ENCODE measurements at places on chromosomes 16 and 17. TPM values are rescaled to one million over a fixed set of nuclear protein-coding genes. Genes with fewer than 3 reads are reported as not detected.

GRCh38 chr17:43832168-43832975, 574 bp downstream of the MPP3 start:
- DNase-seq: no peak

GRCh38 chr17:41782142-41782541, 4.4 kb downstream of the JUP start:
- DNase-seq: no peak

DNA sequence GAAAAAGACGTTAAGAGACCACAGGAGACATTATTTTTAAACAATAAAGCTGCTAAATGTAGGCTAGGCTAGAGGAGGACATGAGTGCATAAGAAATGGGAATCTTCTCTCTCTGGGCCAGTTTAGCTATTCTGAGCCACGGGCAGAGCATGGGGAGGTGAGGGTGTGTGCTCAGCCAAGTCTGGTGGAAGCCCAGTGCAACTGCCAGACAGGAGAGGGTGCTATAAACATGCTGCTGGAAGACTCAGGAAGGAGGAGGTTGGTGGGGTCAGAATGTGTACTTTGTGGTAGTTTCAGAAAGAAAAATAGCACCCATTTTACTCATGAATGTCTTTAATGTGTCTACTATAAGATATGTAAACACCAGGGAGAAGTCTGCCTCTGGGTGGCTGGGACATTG, 5.9 kb upstream of the SDK2 start:
- peak; percentile 61 for DNase-seq

DNA sequence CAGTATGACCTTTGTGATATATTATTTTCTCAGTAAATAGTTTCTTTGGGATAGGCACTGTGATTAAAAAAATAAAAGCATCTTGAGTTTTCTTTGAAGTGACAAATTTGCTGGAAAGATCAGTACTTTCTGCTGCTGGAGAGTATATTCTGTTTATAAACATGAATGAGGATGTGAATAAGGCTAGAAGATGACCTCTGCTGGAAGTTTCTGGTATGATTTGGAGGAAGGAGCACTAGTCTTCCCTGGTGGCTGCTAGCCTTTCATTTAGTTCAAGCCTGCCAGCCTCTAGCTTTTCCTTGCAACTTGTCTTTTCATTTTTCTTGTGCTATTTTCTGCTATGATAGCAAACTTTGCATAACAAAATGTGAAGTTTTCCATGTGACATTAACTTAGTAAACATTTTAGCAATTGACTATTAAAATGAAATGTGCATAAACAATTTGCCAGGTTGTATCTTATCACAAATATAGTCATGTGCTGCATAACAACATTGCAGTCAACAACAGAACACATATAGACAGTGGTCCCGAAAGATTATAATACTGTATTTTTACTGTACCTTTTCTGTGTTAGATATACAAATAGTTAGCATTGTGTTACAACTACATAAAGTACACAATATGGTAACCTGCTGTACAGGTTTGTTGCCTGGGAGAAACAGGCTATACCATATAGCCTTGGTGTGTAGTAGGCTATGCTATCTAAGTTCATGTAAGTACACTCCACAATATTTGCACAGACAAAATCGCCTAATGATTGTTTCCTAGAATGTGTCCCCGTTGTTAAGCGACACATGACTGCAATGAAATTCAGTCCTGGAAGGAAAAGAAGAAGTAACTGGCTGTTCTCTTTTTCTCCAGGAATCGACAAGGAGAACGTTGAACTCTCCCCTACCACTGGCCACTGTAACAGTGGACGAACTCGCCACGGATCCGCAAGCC, 18.1 kb upstream of the RAB11FIP4 start:
- peak; percentile 60 for DNase-seq

GRCh38 chr17:1002771-1003555, 6.0 kb downstream of the TIMM22 start:
- no peak for DNase-seq

GRCh38 chr16:57945740-57946138, 25.2 kb downstream of the CNGB1 start:
- DNase-seq: no peak

GRCh38 chr16:88812513-88813268, 963 bp upstream of the APRT start:
- DNase-seq: peak; percentile 45

DNA sequence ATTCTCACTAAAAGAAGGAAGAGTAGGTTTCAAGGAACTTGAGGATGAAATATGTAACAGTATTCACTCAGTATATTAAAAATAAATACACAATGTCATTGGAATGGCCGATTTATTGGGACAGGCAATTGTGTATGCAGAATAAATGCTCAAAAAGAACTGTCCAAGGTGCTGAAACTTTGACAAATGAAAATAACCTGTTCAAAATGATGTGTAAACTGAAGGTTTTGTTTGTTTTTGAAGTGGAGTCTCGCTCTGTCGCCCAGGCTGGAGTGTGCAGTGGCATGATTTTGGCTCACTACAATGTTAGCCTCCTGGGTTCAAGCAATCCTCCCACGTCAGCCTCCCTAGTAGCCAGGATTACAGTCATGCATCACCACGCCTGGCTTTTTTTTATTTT, 318.7 kb upstream of the RBFOX1 start:
- DNase-seq: no peak

DNA sequence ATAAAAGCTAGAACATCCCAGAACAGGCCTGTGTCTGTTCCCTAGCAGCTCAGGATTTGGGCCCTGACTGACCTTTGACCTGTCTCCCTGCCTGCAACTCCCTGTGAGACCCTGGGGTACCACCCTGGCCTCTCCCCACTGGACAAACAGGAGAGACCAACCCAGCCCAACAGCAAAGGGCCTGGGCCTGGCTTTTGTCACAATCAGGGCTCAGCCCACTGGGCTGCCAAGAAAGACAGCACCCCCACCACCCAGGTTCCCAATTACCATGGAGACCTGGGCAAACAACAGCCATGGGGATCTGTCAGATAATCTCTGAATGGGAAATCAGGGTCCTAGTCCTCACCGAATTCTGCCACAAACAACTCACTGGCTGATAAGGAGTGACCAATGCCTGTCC, 11.1 kb downstream of the PLLP start:
- no peak for DNase-seq

GRCh38 chr16:16027728-16028310, 78.4 kb downstream of the ABCC1 start:
- no peak for DNase-seq

- DNase-seq: no peak
These were observed 54.0 kb downstream of the DYNLRB2 start for GRCh38 chr16:80594756-80595155.

GRCh38 chr17:13749891-13750235, 148.1 kb upstream of the HS3ST3A1 start:
- DNase-seq: no peak

- DNase-seq: no peak
These were observed 4.5 kb upstream of the CCL14 start for GRCh38 chr17:35991075-35991474.

- DNase-seq: peak; percentile 21
These were observed 13.0 kb downstream of the CBX4 start for GRCh38 chr17:79826204-79826680.

DNA sequence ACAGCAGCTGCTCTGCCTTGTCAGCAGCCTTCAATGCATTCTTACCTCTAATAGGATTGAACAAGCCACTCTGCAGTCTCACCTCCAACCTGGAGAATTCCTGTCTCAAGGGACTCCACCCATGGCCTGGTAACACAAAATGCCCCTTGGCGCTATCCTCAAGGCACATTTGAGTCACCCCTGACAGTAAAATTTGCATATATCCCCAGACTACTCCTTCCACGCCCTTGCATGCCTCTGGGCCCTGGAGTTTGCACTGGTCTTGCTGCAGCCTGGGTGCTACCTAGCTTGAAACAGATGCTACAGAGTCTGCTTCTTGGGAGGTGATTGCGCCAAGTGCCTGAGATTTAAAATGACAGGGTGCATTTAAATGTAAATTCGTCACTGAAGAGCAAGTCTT, 391.4 kb upstream of the MAF start:
- DNase-seq: no peak

GRCh38 chr17:77526728-77527350, 386.1 kb downstream of the SEC14L1 start:
- no peak for DNase-seq

GRCh38 chr17:36602030-36602748, 806 bp downstream of the MRM1 start:
- peak; percentile 34 for DNase-seq

- DNase-seq: no peak
These were observed 27.0 kb upstream of the RPTOR start for GRCh38 chr17:80517641-80518040.

GRCh38 chr16:275041-275641, 603 bp downstream of the RGS11 start:
- no peak for DNase-seq

DNA sequence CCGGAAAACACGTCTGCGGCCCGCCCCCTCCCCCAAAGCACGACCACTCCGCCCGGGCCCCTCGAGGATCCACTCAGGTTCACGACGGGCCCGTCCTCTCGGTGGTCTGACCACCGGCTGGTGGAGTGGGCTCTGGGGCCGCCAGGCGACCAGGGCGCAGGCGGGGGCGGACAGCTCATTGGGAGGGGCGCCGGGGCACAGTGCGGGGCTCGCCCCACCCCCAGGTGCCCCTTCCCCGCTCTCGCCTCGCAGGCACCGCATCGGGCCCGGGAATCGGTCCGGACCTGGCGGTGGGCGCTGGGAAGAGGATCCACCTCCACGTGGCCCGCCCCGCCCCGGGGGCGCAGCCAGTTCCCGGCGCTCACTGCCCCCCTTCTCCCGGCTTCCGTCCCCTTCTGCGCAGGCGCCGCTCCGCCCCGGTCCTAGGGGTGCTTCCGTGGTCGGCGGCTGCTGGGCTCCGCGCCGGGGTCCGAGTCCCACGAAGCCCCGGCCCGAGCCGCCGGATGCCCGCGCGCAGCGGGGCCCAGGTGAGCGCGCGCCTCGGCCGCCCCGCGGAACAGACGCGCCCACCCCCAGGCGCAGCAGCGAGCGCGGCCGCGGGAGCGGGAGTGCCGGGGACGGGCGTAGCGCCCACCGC, at the start of gene MPG:
Gene MPG (plus strand): TSS at position 419 of the 637 bp plus-strand sequence. CDS start 85 bp downstream, at position 504.
- DNase-seq: peak; percentile 87

- no peak for DNase-seq
These were observed 4.6 kb downstream of the PCYT2 start for GRCh38 chr17:81906476-81907218.

GRCh38 chr17:81237591-81238489, 1.0 kb downstream of the TEPSIN start:
- DNase-seq: no peak

DNA sequence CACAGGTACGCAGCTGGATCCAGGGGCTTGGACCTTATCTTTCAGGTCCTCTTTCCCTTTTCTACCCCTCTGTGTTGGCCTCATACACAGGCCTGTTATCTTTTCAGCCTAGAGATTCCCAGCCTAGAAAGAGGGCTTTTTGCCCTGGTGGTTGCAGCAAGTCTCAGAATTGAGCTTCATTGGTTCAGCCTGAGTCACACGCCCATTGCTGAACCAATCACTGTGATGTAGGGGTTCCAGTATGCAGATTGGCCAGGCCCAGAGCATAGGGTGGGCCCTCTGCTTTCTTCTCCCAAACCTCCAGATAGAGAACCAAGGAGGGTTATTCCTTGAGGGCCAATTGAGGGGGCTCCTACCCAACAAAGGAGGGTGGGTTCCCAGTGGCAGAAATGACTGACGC, 32.8 kb downstream of the GPT2 start:
- no peak for DNase-seq

DNA sequence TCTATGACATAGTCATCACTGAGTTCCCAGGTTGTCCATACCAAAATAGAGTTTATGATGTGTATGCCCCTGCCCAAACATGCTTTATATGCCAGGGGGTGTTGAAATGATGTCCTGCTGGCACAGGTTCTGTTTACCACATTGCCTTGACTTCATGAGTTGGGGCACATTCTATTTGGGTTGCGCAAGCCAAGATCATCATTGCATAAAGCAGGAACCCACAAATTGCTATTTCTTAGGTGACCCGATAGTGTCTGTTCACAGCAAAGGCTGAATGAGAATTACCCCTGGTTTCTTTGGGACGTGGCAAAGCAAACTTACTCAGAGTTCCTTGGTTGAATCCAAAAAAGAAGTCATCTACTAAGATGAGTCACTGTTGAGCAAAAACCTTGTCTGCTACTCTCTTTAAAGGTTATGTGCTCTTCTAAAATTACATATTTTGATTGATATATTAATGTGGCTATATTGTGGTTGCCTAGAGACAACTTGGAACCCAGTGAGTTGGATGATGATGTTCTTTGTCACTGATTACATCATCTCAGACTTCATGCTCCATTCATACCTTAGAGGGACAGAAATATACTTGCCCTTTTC, 912.6 kb upstream of the SOX9 start:
- no peak for DNase-seq

- DNase-seq: no peak
These were observed 212.3 kb downstream of the ZNF423 start for GRCh38 chr16:49643429-49644144.

GRCh38 chr16:49485663-49486062, 112.1 kb downstream of the C16orf78 start:
- DNase-seq: no peak

DNA sequence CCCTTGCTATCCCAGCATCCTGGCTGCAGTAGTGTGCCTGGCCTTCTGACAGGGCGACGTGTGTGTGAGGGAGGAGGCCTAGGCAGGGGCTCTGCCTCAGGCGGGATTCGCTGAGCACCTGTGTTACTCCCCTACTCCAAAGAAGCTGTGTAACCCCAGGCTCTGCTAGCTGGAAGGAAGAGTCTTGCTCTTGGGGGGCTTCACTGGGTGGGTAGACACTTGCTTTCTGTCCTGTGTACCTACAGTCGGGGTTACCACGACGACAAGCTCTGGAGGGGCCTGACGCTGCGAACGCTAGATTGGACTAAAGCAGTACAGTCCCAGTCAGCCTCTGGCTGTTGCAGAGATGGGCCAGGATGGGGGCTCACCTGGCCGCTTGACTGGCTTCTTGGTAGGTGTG, 9.5 kb downstream of the EXOC7 start:
- DNase-seq: no peak

The KCNJ12 gene
- not detected for total RNA-seq

The LAT gene
- 270 TPM for total RNA-seq

The NPB gene
- total RNA-seq: 0.55 TPM

The CACNG5 gene
- total RNA-seq: not detected

The TSPAN10 gene
- 1.2 TPM for total RNA-seq

The FNDC8 gene
- not detected for total RNA-seq

The HOXB13 gene
- total RNA-seq: not detected

The ST6GALNAC2 gene
- not detected for total RNA-seq

The P2RX1 gene
- 1.1 TPM for total RNA-seq

The KRTAP4-3 gene
- total RNA-seq: not detected

The TOP2A gene
- 517 TPM for total RNA-seq

The ASGR1 gene
- total RNA-seq: 1.3 TPM

The ZP2 gene
- total RNA-seq: not detected
